ENCODE measurements at places on chromosomes 13 and 19. TPM values are rescaled to one million over a fixed set of nuclear protein-coding genes. Genes with fewer than 3 reads are reported as not detected.

Gene TMEM255B
- polyA plus RNA-seq = 5.6 TPM

Gene SLC25A41
- polyA plus RNA-seq = 5.5 TPM

Gene ERFL
- polyA plus RNA-seq = 1.3 TPM

DNA sequence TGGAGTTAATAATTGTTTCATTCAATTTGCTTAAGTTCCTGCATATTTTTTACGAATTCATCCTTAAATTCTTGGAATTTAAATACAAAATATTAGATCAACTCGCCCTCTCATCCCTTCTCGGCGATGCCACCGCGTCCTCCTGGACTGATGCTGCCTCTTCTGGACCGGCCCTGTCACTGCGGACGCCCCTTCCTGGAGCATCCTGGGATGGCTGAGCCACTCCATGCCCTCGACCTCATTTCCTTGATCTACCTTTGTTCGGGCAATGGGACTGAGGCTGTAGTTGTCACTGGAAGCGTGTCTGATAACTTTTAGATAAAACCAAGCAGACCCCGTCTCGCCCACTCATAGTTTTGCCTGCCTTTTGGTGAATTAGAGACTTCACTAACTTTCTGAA lies 283.7 kb downstream of the TEX29 start:
- no peaks in the 10 kb centered on the region for H3K27me3 ChIP-seq
- no peaks in the 10 kb centered on the region for H3K36me3 ChIP-seq
- no peak for DNase-seq
- H3K4me1 ChIP-seq = no peaks in the 10 kb centered on the region
- no peak overlapping the region for H3K4me3 ChIP-seq

- no peak overlapping the region for H3K27ac ChIP-seq
- DNase-seq = no peak
- no peaks in the 10 kb centered on the region for H3K36me3 ChIP-seq
- no peaks in the 10 kb centered on the region for H3K4me1 ChIP-seq
- no peak overlapping the region for H3K4me3 ChIP-seq
Measured at GRCh38 chr13:81596224-81596753, 1255.4 kb upstream of the SPRY2 start.

DNA sequence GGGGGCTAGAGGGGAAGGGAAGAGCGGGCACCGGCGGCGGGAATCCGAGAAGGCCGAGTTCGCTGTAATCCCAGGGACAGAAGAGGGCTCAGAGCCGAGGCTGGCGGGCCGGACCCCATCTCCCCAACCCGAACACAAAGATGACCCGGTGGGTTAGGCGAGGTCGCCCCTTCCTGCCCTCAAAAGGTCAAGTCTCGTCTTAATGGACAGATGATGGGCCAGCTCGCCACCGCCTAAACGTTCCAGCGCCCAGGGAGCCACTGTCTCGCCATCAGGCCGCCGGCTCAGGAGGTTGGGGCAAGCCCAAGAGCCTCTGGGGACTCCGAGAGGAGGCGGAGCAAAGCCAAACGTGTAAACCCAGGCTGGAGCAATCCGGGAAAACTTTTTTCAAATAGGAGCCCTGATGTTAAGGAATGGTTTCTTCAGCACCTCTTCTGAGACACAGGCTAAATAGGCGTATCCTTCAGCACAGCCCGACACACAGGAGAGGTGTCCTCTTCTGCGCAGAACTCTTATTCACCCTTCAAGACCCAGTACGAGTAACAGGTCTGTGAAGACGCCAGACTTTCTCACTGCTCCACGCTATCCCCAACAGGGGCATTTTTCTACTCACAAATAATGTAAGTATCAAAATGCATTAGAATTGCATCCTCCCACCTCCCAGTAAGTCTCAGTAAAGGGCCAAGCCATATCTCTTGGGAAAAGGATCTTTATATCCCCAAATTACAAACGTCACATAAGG lies 6.3 kb upstream of the POU4F1 start:
- peak overlapping the region; percentile 35 for H3K4me3 ChIP-seq
- H3K36me3 ChIP-seq = peaks cover 5% of the 10 kb centered on the region
- H3K4me1 ChIP-seq = peaks cover 27% of the 10 kb centered on the region
- H3K27me3 ChIP-seq = peaks cover 70% of the 10 kb centered on the region

DNA sequence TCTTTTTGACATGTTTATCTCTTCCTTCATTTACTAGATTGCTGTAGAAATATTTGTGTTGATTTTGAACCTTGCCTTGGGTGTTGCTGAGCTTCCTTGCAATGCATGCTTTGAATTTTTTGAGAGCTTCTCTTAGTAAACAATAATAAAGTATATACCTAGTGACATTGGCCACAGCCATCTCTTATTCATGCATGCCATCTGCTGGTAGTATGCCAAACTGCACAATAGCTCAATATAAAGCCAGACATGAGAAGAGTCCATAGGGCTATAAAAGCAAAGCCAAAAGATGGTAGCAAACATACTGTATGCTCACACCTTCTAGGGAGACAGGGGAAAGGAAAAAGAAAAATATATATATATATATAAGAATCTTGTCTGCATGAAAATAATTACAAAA lies 18.9 kb upstream of the ZSCAN5A start:
- H3K27ac ChIP-seq = no peak overlapping the region
- no peak overlapping the region for H3K4me3 ChIP-seq
